Brain (organoid and tissue), 16 donors: ENCODE measurements at places on chromosomes 1 and 21.

- DNase-seq: peak; percentile 81
These were observed 382 bp downstream of the GPBP1L1 start for GRCh38 chr1:45686015-45686287.

- no peak for DNase-seq
These were observed 923.4 kb downstream of the NCAM2 start for GRCh38 chr21:21921410-21922232.

DNA sequence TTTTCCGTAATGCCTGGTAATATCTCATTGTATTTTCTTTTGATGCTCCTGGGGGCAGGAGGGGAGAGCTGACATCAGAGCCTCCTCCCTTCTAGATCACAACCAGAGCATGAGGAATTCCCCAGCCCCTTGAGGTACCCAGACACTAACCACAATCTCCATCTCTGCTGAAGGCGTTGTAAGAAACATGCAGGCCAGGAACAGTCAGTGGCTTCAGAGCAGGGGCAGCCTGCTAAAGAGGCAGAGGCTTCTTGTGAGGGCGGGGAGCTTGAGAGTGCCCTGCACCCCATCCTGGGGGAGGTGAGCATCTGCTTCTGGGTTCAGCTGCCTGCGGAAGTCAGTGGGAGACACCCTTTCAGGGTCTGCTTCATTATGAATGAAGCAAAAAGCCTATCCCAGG is 19.0 kb downstream of the MAPKAPK2 start:
- no peak for DNase-seq

DNA sequence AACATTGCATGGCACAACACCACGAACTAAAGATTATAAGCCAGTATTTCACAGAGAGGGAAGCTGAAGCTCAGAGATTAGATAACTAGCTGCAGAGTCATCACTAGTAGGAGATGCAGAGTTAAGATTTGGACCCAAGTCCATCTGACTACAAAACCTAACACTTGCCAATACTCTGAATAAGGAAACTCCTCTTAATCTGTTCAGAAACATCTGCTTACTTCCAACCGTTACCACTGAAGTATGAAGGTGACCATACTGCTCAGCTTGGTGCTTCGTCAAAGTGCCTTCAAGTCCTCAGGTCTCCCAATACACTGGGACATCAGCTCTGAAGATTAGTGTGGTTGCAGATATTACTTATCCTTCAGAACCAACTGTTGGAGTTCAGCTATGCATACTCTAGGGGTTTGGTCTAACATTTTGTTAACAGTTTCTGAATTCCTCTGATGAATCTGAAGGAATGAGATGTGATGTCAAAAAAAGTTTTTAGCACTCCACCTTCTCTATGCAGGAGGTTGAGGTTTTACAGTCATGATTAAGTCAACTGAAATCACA is 179.6 kb downstream of the TPR start:
- no peak for DNase-seq

GRCh38 chr1:180922631-180923015 is 9.9 kb downstream of the KIAA1614 start:
- no peak for DNase-seq

DNA sequence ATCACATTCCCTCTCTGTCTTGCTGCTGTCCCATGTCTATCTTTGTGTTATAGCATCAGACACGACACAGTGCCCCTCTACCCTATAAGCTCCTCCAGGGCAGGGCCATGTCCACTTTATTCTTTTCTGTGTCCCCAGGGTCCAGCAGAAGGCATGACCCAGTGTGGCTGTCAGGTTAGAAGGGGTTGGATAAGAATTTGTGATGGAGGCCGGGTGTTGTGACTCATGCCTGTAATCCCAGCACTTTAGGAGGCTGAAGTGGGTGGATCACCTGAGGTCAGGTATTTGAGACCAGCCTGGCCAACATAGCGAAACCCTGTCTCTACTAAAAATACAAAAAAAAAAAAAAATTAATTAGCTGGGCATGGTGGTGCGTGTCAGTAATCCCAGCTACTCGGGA is 26.3 kb upstream of the RNF19B start:
- no peak for DNase-seq

GRCh38 chr21:21688889-21689288 is 690.7 kb downstream of the NCAM2 start:
- DNase-seq: no peak

DNA sequence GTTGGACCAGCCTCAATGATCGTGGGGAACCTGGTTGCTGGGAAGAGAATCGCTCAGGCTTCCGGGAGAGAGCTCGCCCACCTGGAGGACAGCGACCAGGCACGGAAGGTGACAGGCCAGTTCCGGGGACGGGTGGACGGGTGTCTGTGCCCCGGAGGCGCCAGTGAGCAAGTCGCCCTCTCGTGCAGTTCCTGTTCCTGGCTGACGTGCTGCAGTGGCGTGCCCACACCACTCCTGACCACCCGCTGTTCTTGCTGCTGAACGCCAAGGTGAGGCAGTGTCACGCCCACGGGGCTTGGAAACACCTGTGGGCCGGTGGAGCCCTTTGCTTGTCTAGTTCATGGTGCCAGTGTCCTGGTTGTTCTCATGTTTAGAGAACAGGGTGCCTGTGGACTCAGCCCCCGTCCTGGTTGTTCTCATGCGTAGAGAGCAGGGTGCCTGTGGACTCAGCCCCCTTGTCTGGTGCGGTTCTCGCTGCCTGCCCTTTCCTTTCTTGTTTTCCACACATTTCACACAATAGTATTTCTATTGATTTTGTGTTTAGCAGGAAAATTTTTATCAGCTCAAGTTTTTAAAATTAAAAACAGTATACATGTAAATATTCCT is 53.1 kb downstream of the S100B start:
- no peak for DNase-seq

DNA sequence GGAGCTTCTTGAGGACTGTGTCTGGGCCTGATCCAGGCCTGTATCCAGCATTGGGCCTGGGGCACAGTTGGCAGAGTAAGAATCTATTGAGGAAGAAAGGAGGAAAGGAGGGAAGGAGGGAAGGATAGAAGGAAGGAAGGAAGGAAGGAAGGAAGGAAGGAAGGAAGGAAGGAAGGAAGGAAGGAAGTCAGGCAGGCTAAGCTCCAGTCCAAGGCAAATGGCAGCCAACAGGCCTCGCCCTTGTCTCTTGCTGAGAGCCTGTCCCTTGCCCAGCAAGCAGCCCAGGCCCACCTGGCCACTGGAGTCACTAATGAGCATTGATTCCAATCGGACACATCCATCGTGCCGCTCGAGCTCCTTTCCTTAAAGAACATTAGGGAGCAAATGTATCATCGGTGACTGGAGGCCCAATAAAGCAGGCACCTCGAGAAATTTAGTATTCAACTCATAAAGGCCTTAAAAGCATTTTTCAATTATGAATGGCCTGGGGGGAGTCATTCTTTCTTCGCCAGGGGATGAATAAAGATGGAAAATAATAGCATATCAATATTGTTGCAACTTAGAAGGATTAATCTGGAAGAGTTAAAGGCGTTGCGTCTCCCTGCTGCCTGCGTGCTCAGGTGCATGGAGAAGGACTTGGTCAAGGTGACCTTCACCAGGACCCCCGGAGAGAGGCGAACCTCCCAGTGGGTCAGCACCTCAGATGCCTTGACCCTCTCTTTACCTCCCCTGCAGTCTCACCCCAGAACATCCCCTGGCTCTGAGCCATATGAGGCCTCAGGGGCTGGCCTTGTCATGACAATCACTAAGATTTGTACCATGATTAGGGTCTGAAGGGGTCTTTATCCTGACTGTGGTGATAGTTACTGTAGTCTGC is 144.5 kb upstream of the RUNX3 start:
- DNase-seq: no peak

- no peak for DNase-seq
These were observed 22.7 kb downstream of the MATN1 start for GRCh38 chr1:30700528-30701257.

DNA sequence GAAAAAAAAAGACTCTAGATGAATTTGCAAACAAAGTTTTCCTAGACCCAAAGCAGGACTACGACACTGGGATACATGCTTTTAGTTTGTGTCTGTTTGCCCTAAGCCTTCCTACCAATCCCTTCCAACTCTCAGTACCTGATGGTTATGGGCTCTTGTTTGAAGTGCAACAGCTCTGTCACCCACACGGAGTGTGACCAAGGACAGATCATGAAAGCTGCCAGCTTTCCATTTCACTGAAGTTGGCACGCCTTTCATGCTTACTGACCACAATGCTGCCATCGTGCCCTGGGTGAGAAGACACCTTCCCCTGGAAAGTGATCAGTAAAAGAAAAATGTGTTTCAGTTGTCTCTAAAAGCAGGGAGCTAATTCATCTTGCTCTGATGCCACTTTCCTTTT is 312.5 kb upstream of the PTBP2 start:
- no peak for DNase-seq

- DNase-seq: no peak
These were observed 3.8 kb upstream of the AADACL3 start for GRCh38 chr1:12712076-12712475.

- no peak for DNase-seq
These were observed 11.9 kb downstream of the ACTRT2 start for GRCh38 chr1:3033040-3033789.

GRCh38 chr1:160471253-160471652 is 51.8 kb downstream of the SLAMF6 start:
- no peak for DNase-seq

DNA sequence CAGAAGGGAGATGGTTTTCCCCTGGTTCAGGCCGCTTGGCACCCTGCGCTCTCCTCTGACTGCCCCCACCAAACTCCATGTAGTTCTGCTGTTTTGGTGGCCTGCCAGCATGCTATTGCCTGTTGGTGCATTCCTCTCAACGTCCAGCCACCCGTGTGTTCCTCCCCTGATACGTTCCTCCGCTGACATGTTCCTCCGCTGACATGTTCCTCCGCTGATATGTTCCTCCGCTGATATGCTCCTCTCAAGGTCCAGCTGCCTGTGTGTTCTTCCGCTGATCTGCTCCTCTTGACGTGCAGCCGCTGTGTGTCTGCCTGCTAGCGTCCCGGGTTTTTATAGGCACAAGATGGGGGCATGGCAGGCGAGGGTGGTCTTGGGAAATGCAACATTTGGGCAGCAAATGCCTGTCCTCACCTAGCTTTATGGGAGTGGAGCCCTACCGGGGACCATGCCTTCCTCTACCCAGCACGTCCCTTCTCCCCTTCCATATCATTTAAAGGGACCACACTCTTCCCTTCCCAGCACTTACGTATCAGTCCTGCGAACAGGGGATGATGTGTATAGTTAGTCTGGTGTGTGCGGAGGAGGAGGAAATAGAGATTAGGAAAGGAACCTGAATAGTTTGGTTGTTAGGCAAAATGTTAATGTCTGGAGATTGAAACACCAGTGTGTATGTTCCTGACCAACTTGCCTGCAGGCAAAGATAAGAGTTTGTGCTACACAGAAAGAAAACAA is 40.6 kb upstream of the PLA2G5 start:
- DNase-seq: no peak

- DNase-seq: no peak
These were observed at the start of gene LCE3A for GRCh38 chr1:152622803-152623202. Gene LCE3A (minus strand): TSS chr1:152623103. CDS start chr1:152623103, 0 bp downstream.

DNA sequence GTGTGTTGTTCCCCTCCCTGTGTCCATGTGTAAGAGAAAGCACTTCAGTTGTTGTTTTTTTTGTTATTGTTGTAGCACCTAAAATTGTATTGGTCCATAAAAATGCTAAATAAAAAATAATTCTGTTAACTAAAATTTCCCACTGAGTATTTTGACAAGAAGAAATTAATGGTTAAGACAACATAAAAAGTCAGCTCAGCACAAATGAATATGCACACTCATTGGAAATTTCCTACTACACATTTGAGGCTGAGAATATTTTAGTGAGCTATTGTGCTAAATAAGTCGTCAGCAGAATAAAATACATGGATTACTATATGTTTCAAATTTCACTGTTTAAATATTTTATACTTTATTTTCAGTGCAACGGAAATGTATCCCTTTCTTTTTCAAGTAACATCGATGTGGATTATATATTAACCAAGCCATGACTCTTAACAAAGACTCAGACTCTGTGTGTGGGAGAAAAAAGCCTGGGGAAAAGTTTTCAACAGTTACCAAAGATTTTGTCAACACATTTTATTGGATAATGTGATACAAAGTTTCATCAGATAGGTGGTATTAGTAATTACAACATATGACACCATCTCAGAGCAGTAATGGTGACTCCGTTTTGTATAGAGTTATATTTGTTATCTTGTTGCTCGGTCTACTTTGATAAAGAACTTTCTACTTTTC is 63.4 kb downstream of the LYPLAL1 start:
- DNase-seq: no peak

DNA sequence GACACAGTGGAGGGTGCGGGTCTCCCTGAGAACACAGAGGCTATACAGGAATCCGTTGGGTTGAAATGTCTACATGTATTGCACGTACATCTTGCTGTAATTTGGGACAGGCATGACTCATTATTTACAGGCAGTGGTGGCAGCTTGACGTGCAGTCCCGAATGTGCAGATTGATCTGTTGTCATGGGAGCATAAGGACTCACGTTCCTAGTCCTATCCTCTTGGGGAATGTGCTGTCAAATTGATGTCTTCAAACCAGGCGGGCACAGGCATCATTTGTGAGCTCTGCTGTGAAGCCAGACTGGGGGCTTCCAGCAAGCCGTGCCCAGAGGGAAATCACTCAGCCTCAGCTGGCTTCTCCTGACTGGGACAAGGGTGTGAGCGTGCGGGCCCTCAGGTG is 40.5 kb downstream of the S100B start:
- peak; percentile 23 for DNase-seq

GRCh38 chr1:41427122-41427913 is 57.2 kb downstream of the EDN2 start:
- DNase-seq: peak; percentile 59

GRCh38 chr1:54477153-54477561 is 70.9 kb upstream of the ACOT11 start:
- DNase-seq: no peak

GRCh38 chr1:204417074-204417997 is 5.7 kb upstream of the PPP1R15B start:
- DNase-seq: peak; percentile 17

- DNase-seq: no peak
These were observed 8.7 kb downstream of the C1orf174 start for GRCh38 chr1:3891329-3891865.

- no peak for DNase-seq
These were observed 22.0 kb downstream of the EIF2B3 start for GRCh38 chr1:44964396-44964795.
